M059J (cell line): ENCODE measurements at places on chromosomes 11 and 22.

- DNase-seq, result peak; percentile 48
Observed at GRCh38 chr22:18078329-18079041, 695 bp downstream of the PEX26 start.

DNA sequence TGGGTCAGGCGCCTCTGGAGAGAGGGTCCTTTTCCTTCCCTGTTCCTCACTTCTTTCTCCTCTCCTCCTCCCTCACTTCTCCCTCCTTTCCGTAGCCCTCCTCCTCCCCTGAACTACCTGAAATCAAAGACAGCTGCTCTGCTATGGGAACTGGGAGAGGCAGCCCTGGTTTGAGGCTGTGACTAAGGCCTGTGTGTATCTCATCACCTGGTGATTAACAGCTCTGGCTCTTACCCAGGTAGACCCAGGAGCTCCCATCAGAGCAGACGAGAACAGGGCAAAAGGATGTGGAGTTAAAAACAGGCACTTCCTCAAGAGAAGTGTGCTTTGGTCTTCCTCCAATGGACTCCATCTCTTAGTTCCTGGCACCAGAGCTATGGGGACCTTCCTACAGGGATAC lies 5.8 kb downstream of the ISX start:
- DNase-seq, result no peak

- no peak for DNase-seq
Observed at GRCh38 chr11:64028398-64029115, 7.2 kb upstream of the FLRT1 start.

- peak; percentile 98 for DNase-seq
Observed at GRCh38 chr11:119590651-119591351, 138.2 kb downstream of the NECTIN1 start.

GRCh38 chr22:26890870-26891269 lies 233.5 kb downstream of the MIAT start:
- no peak for DNase-seq

GRCh38 chr11:132590554-132590953 lies 941.7 kb downstream of the OPCML start:
- DNase-seq, result no peak

- peak; percentile 37 for DNase-seq
Observed at GRCh38 chr11:69035946-69036340, 12.8 kb upstream of the TPCN2 start.

GRCh38 chr22:44225091-44225689 lies 44.5 kb downstream of the PARVG start:
- DNase-seq, result no peak

DNA sequence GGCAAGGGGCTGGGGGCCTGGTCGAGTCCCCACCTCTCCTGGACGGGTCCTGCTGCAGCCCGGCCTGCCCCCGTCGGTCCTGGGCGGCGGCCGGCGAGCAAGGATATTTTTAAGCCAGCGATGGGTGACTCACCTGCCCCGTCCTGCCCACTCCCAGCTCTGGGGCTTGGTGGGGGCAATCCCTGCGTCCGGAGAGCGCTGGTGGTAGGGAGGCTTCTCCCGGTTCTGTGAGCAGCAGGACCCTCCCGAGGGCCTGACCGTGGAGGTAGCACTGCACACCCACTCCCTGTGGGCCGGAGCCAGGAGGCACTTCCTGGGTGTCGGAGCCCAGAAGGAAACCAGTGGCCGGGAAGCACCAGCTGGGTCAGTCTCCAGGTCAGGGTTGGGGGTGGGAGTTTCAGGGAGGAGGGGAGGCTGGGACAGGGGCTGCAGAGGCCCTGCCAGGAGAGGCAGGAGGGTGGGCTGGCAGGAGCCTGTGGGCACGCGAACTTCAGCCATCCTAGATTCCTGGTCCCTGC lies 467 bp downstream of the EPS8L2 start:
- peak; percentile 67 for DNase-seq

DNA sequence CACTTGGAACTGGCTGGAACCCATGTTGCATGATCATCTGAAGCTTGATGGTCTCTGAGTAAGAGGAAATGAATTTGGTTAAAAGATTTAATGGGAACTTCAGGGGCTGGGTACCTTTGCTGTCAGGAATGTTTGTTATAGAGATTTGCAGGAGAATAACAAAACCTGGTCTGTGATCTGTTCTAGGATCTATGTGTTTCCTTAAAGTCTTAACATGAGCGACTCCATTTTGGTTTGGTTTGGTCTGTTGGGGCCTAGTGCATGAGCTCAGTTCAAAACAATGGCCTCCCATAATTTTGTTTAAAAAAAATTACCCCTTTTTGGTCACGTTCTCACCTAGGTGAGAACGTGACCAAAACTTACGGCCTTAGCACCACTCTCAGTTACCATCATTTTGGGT lies 28.1 kb downstream of the TSKU start:
- no peak for DNase-seq

DNA sequence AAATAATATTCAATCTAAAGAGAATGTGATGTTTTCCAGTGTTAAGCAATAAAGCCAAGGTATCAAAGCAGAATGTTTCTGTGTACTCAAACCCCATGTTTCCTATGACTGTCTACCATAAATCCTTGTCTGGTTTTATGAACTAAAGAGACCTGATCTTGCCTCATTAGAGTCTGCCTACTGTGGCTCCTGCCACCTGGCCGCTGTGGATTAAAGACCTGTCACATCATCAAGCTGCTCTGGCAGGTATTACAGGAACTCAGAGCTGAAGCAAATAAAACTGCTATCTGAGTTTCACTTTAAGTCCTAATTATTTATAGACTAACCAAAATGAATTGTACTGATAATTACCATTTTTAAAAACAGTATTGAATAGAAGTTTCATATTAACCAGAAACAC lies 207.8 kb upstream of the CCDC90B start:
- no peak for DNase-seq

GRCh38 chr22:22469527-22469926 lies 39.0 kb downstream of the ZNF280B start:
- DNase-seq, result no peak

- DNase-seq, result no peak
Observed at GRCh38 chr22:25760848-25761595, 19.0 kb downstream of the MYO18B start.

DNA sequence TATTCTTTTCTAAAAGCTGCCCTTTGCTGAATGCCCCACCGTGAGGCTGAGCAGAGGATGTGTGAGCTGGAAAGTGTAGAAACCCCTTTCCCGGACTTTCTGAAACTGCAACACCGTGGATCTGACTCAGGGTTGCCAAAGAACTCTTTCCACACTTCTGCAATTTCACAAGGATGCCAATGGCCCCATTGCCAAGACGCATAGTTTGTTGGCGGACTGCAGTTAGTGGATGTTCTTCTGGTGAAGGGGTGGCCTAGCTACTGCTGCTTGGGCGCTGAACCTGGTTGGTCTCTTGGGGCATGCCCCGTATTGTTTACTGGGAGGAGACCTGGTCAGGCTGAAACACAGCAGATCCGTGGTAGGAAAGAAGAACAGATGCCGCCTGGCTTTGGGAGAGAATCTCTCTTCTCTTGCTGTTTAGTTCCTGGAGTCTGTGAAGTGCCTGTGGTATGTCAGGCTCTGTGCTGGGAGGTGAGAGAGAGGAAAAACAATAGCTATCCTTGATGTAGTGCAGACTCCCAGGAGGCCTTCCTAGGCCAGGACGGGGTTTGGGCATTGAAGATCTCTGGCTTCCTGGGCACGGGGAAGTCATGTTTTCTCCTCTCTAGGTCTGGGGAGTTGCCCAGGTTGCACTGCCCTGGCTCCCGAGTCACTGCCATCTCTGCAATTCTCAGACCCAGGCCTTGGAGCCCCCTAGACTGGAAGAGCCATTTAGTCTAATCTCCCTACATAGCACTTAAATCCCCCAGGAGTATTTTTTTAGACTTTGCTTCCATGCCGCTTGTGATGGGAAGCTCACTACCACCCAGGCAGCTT lies 26.9 kb downstream of the CD82 start:
- no peak for DNase-seq

GRCh38 chr11:128520206-128520887 lies 67.0 kb downstream of the ETS1 start:
- no peak for DNase-seq

DNA sequence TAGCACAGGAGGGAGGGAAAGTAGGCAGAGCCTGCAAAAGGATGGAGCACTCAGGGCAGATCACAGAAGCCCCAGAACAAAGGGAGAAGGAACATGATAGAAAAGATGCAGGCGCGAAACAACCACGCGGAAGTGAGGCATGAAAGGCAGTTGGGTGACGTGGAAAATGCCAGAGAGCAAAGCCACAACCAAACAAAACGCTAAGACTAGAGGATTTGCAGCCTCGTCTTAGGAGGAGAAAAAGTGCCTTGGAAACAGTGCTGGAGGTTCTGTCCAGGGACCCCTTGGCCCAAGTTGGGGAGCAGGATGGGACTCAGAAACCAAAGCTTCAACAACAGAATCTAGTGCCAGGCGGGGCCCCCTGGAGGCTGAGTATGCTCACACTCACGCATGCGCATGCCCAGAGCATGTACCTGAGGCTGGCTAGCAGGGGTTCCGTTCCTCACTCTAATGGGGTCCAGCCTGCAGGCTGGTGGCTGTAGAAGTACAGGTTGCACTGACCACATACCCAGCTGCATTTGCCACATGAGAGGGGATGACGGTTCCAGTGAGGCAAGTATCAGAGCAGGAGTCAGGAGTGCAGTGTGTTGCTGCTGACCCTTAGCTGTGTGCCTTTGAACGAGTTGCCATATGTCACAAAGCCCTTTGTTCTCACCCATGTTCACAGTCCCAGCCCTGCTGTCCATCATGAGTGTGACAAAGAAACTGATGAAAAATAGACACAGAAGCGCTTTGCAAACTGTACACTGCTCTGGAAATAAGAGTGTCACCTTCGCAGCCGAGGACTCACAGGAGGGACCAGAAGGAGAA lies 568.6 kb upstream of the CADM1 start:
- peak; percentile 12 for DNase-seq

GRCh38 chr11:73498343-73498742 lies 99.6 kb downstream of the FAM168A start:
- no peak for DNase-seq

DNA sequence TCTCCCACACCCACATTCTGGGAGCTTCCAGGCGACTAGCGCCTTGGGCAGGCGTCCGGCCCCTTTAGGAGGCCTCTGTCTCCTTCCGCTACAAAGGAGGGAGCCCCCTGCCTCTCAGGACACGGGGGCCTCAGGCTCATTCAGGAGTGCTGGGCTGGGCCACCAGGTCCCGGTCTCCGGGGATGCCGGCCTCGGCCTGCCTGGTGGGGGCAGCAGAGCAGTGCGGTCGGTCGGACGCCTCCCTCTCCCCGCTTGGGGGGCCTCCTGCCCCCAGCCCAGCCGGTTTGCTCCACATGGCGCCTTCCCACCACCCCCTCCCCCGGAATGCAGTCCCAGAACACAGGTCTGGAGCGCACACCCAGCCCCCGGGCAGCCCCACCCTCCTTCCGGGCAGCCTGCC lies 21.9 kb downstream of the MRPL23 start:
- DNase-seq, result no peak

GRCh38 chr11:69425895-69426544 lies 55.4 kb upstream of the LINC01488 start:
- no peak for DNase-seq
